ENCODE measurements at places on chromosomes 13 and 19.

GRCh38 chr13:74751739-74752138, 617.5 kb upstream of the KLF12 start:
- DNase-seq: no peak

GRCh38 chr13:105678072-105678471, 857.4 kb downstream of the EFNB2 start:
- no peak for DNase-seq

- DNase-seq: no peak
Measured at GRCh38 chr19:46173886-46174480, 25.9 kb downstream of the IGFL2 start.

- DNase-seq: no peak
Measured at GRCh38 chr19:12202250-12202649, 39.4 kb downstream of the ZNF136 start.

DNA sequence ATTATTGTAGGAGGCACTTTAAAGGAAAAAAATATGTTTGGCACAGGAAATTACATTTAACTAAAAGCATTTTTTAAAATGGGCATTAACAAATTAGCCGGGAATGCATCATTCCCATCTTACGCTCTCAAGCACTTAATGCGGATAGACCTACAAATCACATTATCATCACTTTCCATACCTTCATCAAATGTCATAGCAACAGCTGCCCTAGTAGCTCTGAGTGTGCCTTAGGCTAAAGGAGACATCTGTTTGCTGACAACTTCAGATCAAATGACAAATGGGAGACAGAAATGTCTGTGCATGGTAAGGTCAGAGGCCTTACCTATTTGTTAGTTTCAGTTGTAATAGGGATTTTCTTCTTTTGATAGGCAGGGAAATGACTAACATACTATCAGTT, 773.2 kb upstream of the SLC10A2 start:
- no peak for DNase-seq

GRCh38 chr13:25687471-25688225, 315.9 kb downstream of the ATP8A2 start:
- no peak for DNase-seq

DNA sequence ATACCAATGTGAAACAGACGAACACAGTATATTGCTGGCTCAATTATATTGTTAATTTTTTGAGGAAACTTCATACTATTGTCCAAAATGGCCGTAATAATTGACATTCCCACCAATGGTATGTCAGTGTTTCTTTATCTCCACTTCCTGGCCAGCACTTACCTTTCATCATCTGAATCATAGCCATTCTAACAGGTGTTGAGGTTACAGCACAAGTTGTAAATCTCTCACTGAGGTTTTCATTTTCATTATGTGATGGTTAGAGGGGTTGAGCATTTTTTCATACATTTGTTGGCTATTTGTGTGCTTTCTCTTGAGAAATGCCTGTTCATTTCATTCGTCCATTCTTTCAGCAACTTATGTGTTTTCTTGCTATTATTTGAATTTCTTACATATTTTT, 824.0 kb downstream of the UQCRFS1 start:
- DNase-seq: no peak

- no peak for DNase-seq
Measured at GRCh38 chr13:94415500-94416237, 63.8 kb downstream of the DCT start.

- DNase-seq: no peak
Measured at GRCh38 chr13:61406275-61406674, 9.4 kb downstream of the PCDH20 start.

DNA sequence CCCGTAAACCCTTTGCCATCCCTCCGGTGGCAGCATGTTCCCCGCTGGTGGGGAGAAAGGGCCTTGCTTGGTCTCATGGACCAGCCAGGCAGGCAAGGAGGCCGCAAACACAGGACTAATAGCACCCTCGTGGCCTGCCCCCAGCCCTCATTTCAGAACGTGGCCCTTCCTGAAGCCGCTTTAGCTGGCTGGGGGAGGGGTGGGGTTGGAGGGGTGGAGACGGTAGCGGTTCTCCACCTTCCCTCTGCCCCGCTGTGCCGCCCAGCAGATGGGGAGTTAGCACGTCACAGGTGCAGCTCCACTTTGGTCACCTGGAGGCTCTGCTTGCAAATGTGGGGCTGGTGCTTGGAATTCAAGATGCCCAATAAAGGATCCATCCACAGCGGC, 59.3 kb upstream of the URI1 start:
- DNase-seq: no peak

- DNase-seq: no peak
Measured at GRCh38 chr13:21297447-21297846, 121.0 kb downstream of the MRPL57 start.

- no peak for DNase-seq
Measured at GRCh38 chr19:5424192-5424973, 30.8 kb upstream of the ZNRF4 start.

Data from ecto neural progenitor cell (in vitro differentiated cells).